Esophagus mucosa (tissue), 1 donor: ENCODE measurements at places on chromosomes 2 and 18.

GRCh38 chr18:13617826-13618515, 108.4 kb downstream of the FAM210A start:
- no peak for ATAC-seq

DNA sequence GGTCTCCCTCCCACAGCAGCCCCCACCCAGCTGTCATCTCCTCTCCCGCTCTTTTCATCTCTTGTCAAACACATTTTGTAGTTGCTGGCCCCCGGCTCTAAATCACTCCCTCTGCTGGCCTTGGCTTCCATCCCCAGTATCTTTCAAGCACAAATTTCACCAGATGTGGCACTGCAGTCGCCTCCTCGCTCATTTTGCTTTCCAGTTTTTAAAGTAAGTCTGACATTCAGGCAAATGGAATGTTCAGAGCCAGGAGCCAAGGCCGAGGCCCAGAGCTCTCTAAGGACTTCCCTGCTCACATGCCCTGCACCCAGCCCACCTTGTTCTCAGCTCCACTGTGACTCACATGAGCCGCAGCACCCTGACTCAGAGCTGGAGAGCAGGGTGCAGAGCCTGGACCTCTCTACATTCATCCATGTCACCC, 158.4 kb downstream of the GALNT14 start:
- ATAC-seq = peak; percentile 97

DNA sequence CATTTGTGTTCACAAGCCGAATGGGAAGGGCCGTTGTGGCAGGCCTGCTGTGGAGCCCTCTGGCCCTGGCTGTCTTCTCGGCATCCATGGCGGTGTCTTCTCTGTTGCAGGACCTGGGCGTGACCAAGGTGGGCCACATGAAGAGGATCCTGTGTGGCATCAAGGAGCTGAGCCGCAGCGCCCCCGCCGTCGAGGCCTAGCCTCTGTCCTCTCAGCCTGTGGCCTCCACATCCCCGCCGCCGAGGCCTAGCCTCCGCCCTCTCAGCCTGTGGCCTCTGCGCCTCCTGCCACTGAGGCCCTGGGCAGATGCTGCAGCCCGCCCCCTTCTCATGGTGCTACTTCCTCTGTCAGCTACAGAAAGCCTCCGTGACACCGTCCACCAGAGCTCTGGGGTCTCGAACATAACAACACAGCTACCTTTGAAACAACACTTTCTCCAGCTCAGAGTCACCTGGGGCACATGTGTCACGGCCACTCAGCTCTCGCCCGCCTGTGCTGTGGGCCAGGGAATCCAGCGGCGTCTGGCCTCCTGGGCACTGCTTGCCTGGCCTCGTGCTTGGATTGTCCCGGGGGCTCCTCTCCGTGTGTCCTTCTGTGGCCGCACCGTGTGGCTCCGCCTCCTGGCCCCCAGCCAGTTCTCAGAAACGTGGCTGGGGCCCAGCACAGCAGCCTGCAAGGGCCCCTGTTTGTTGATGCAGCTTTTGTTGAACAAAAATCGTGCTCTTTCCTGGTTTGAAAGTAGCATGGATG, 97.1 kb downstream of the USP40 start:
- ATAC-seq = no peak

DNA sequence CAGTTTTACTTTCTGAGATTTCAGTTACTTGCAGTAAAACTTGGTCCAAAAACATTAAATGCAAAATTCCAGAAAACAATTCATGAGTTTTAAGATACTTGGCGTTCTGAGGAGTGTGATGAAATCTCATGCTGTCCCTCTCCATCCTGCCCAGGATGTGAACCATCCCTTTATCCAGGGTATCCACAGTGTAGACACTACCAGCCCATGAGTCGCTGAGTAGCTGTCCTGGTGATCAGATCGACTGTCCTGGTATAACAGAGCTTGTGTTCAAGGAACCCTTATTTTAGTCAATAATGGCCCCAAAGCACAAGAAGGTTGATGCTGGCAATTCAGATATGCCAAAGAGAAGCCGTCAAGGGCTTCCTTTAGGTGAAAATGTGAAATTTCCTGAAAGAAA, 3.2 kb downstream of the SP100 start:
- ATAC-seq = no peak

- peak; percentile 40 for ATAC-seq
Measured at GRCh38 chr2:232432598-232433184, 23.3 kb upstream of the ALPI start.

GRCh38 chr2:6927186-6927585, 10.0 kb downstream of the RNF144A start:
- no peak for ATAC-seq

DNA sequence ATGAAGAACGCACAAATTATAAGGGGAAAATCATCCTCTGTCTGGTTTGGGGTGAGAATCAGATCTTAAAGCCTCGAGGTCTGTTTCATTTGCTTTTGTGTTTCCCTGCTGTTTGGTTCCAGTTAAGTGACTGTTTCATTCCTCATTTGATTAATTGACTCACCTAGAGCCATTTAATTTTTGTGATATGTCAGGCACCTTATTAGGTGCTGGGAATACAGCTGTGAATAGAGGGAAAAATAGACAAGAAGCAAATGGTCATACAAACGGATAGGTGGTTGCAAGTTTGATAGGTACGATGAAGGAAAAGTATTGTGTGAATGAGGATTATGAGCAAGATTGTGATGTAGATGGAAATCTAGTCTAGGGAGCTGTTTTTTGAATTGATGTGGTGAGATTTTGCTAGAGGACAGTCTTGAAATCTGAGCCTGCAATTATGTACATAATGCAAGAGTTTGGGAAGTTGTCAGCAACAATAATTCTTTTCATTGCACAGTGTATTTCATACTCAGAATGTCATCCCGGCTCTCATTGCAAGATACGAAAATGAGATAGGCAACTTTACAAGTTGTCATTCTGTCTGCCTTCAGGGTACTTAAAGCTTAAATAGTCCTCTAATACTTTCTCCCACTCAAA, 2.2 kb downstream of the ACSL3 start:
- no peak for ATAC-seq

- ATAC-seq = no peak
Measured at GRCh38 chr2:33291278-33292013, 185.0 kb upstream of the RASGRP3 start.
